Stromal cell of bone marrow (primary cell): ENCODE measurements at places on chromosomes 12 and 14.

DNA sequence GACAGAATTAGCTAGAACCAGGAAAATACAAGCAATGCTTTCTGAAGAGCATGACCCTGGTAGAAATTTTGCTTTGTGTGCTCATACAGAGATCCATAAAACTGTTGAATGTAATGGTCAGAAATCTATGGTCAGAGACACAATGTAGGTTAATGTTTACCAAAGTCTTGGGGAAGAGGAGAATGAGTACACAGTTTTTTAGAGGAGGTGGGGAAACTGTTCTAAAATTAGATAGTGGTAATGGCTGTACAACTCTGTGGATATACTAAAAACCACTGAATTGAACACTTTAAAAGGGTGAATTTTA, 109.5 kb upstream of the ARHGAP5 start:
- no peak for DNase-seq

GRCh38 chr12:99135376-99135775, 490.3 kb downstream of the APAF1 start:
- no peak for DNase-seq

GRCh38 chr14:64950889-64951288, 8.3 kb upstream of the GPX2 start:
- no peak for DNase-seq

GRCh38 chr12:26740991-26741390, 92.0 kb downstream of the ITPR2 start:
- no peak for DNase-seq

DNA sequence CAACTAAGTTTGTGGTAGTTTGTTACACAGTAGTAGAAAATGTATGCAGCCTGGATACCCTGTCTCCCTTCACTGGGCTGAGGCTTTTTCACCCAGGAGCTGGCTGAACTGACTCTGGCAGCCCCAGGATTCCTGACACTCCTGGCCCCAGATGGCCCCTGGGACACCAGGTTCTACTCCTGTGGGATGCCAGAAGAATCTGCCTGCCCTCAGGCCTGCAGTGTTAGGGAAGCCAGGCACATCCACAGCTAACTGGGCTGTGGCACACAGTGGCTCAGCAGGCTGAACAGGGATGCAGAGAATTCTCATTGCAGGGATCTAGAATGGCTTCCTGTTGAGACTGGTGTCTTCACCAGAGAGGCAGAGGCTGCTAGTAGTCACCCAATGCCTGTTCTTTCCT, 8.5 kb downstream of the IFI27 start:
- no peak for DNase-seq

DNA sequence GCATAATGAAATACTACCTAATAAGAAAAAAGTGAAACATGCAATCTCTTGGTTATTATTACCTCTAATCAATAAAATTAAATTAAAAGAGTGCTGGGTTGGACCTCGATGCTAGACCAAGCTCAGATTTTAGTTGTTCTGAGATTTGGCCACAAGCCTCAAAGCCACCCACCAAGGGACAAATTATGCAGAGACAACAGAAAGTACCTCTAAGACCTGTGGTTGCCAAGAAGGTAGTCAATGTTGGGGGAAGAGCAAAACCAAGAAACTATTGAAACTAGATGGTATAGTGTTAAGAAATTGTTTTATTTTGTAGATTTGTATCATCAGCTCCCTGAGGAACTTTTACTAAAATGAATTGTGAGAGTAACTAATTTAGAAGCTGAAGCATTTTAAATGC, 43.8 kb upstream of the ARID2 start:
- no peak for DNase-seq

- DNase-seq, result no peak
Observed at GRCh38 chr14:94771906-94772490, 2.1 kb upstream of the GSC start.

DNA sequence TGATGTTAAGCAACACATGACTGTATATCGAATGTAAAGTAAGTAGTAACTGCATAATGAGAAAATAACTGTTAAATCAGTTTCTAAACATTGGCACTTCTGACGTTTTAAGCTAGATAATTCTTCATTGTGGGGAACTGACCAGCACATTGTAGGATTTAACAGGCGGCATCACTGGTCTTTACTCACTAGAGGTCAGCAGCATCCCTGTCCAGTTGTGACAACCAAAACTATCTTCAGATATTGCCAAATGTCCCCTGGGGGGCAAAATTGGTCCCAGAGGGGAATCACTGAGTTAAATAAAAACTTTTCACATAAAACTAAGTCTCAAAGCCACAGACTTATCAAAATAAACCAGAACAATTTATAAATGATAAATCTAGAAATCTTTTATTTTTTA, 65.3 kb downstream of the BLTP3B start:
- peak; percentile 3 for DNase-seq

GRCh38 chr14:33963892-33964291, 13.0 kb upstream of the EGLN3 start:
- no peak for DNase-seq

DNA sequence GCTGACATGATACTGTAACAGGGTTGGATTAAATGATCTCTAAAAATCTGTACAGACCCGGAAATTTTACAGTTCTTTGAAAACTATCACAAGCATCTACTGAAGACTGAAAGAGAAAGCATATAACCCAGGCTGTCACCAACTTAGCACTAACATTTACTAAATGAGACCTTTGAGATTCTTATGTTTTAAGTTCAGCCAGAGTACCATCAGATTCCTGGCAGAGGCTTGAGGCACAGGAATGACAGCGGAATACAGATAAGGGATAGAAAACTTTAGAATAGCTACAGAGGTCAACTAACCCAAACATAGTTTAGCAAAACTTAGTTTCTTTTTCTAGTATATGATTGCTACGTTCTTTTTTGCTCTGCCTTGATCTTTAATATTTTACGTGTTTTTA, 91.6 kb upstream of the FERMT2 start:
- DNase-seq, result no peak

DNA sequence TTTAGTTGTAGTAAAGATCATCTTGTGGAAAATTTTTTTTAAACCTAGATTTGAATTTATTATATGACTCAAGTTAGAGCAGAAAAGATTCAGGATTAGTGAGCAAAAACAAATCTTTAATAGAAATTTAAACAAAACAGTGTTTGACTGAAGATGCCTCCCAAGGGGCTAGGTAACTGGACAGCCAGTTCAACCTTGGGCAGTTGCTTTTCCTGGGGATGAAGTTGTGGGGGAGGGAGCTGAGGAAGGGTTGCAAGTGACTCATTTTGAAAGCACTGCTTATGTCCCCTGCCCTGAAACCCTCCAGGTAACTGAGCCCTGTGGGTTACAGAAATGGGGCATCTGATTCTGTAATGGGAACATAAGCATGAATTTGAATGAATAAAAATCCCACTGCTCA, 13.1 kb downstream of the CFAP54 start:
- DNase-seq, result no peak

DNA sequence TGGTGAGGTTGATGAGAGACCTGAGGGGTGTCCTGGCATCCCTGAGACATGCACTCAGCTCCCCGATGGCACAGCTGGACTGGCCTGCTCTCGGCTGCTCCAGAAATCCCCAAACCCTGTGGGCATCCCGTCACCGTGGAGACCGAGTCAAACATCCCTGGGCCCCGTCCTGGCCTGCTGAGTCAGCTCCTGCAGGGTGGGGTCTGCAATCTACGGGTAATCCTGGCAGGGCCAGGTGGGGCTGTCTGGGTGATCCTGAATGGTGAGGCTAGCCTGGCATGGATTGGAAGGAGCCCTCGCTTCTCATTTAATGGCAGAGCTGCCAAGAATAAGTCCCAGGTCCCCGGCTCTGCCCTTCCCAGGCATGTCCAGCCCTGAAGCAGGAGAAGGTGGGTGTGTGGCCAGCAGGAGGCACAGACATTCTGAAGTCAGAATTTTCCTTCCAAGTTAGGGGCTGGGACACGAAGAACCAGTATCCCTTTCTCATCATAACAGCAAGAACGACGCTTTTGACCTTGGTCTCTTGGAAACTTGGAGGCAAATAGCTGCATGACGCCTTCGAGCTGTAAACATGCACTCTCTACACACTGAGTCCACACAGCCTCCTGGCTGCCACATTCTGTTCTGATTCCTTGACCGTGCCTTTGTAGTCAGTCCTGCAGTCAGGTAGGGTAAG, 17.7 kb upstream of the SERPINA4 start:
- no peak for DNase-seq

DNA sequence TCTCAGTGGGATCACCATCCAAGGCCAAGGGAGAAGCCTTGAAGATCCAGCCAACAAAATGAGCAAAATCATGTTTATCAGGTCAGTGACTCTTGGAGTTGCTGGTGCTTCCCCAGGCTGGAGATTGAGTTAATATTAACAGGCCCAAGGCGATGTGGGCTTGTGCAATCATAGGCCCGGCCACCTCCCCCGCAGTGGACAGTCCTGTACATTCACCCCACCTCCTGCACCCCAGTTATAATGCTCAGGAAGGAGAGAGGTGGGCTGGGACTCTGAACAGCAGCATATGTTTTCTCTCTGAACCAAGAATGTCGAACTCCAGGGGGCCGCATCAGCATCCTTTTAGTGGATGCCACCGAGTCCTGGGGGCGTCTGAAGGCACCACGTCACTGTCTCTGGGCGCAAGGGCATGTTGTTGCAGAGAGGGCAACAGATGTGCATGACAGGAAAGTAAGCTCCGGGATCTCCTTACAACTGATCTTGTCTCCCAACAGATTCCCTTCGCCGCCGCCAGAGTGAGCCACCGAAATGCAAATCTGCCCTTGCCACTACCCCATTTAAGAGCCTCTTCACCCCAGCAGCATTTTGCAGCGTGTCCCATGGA, 32.2 kb upstream of the SERPINA6 start:
- peak; percentile 41 for DNase-seq

- DNase-seq, result peak; percentile 45
Observed at GRCh38 chr12:46490635-46491034, 118.1 kb upstream of the SLC38A2 start.

- DNase-seq, result no peak
Observed at GRCh38 chr12:30753233-30753632, 1.5 kb downstream of the CAPRIN2 start.

- no peak for DNase-seq
Observed at GRCh38 chr12:5524769-5525436, 93.0 kb downstream of the NTF3 start.

DNA sequence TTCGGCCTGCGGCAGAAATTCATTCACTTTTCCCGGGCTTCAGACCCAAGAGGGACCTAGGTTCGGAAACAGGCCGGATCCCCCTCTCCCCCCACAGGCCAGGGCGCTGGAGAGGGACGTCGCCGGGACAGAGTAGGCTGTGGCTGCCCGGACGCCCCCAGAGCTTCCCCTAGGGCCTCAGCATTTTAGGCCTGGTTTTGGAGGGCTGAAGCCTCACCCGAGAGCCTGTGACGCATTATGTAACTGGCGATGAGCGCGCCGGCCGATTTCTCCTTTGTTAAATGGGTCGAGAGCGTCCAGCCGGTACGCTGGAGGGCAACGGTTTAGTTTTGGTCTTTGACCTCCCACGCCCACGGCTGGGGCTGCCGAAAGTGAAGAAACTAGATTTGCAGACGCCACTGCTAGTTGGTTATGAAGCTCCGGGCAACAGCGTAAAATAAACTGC, 657 bp downstream of the PEBP1 start:
- DNase-seq, result peak; percentile 29

DNA sequence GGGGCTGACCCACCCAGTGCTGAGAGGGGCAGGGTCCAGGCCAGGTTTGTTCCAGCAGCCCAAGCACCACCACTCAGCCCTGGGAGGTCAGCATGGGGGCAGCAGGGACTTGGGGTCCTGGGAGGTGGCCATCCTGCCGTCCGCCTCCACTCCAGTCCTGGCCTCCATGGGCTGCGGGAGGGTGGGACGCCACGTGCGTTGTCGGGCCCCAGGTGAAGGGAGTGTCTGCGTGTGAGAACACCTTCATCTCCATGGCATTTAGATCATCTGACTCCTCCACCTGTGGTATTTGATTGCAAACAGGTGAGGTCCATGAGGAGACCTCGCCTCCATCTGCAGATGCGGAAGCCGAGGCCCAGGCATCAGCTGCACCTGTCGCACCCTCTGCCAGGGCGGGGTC, 44.1 kb downstream of the FBRSL1 start:
- DNase-seq, result no peak

GRCh38 chr12:119052001-119052400, 70.7 kb downstream of the SRRM4 start:
- no peak for DNase-seq

DNA sequence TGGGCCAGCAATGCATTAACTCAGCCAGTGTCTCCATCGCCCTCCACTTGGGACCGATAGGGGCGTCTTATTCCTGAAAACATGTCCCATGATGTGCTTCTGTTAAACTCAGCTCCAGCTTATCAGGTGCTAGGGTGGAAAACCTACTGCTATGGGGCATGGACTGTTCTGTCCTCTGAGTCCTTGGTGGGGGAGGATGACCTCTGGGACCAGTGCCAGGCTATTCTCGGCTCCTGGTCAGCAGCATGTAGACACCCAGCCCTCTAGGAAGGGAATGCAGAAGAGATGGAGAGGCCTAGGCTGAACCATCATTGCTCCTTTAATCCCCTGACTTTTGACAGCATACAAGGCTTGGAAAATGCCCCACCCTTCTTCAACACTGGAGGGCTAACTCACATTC, 486.2 kb downstream of the MED13L start:
- DNase-seq, result no peak
